Activated naive CD8-positive, alpha-beta T cell treated with anti-CD3 and anti-CD28 coated beads for 36 hours (primary cell): ENCODE measurements at places on chromosomes 13 and 19.

- DNase-seq, result peak; percentile 72
Observed at GRCh38 chr13:40026174-40026585, 370.7 kb downstream of the COG6 start.

- no peak for DNase-seq
Observed at GRCh38 chr19:47663911-47664771, 49.1 kb upstream of the EHD2 start.

- DNase-seq, result no peak
Observed at GRCh38 chr19:10290357-10290875, 664 bp downstream of the ICAM5 start.

GRCh38 chr13:110789871-110790270 is 76.4 kb downstream of the ING1 start:
- no peak for DNase-seq

GRCh38 chr13:28794396-28794795 is 25.7 kb upstream of the MTUS2 start:
- DNase-seq, result no peak

GRCh38 chr13:31320946-31321345 is 121.2 kb downstream of the B3GLCT start:
- no peak for DNase-seq

DNA sequence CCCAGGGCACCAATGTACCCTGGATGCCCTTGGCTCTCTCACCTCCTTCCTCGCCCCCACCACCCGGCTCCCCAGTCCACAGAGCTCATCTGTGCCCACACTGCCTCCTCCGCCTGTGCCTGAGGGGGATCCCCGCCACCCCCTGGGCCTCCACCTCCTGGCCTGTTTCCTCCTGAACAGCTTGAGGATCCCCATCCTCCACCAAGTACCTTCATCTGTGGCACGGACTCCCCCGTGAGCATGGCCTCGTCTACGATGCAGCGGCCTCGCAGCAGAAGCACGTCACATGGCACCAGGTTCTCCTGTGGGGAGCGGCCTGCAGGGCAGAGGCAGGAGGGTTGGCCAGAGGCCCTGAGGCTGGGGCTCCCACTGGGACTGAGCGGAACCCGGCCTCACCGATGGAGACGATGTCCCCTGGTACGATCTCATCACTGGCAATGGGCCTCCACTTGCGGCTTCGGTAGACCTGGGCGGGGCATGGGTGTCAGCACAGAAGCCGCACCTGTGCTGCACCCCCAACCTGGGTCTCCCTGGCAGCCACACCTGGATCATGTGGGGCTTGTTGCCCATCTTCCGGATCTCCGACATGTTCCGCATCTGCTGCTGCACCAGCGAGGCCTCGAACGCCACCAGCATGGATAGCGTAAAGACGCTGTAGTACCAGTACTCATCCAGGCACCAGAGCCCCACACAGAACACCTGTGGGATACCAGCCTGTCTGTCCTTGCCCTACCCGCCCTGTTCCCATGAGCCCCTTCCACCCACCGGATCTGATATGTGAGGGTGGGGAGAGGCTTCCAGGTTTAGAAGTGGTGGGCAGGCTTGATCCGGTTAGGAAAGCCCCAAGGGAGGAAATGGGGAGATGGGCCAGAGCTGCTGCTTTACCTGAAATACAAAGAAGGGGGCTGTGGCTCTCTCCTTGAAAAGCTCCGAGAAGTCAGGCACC is 6.8 kb downstream of the ATP13A1 start:
- DNase-seq, result no peak

DNA sequence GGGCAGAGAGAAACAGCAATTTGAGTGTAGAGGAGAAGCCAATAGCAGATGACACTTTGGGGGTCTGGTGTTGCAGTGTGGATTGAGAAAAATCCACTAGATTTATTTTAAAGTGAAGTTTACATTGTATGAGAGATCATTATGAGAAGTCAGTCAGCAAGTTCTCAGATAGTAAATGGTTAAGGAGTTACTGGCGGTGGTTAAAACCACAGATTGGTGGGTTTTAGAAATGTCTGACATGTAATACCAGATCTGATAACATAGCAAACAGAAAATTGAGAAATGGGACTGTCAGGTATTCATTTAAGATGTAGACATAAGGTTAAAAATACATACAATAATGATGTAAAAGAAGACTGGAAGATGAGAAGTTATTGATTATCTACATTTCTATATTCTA is 7.2 kb downstream of the ABHD13 start:
- DNase-seq, result no peak

GRCh38 chr13:70816853-70817252 is 708.6 kb upstream of the KLHL1 start:
- no peak for DNase-seq

GRCh38 chr19:48403606-48404005 is 10.1 kb downstream of the GRIN2D start:
- no peak for DNase-seq

DNA sequence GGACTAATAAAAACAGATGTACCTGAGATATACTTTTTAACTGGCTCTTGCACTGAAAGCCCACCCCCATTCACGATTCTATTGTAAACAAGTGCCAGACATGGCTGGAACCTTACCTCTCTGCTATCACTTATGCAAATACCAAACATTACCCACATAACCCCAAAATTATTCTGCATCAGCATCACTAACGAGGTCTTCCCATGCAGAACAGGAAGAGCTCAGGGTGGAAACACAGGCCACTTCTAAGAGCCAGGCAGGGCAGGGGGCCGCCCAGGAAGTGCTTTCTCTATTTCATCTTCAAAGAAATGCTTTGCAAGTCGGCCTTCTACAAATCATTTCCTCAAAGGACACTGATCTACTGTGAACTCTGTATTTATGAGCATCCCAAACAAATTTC is 7.3 kb downstream of the IRS2 start:
- peak; percentile 48 for DNase-seq

- DNase-seq, result no peak
Observed at GRCh38 chr19:43616306-43616705, 3.1 kb downstream of the ZNF428 start.

GRCh38 chr13:100836711-100837110 is 162.1 kb upstream of the TMTC4 start:
- no peak for DNase-seq

- DNase-seq, result no peak
Observed at GRCh38 chr13:36130552-36131221, 495 bp downstream of the DCLK1 start.

DNA sequence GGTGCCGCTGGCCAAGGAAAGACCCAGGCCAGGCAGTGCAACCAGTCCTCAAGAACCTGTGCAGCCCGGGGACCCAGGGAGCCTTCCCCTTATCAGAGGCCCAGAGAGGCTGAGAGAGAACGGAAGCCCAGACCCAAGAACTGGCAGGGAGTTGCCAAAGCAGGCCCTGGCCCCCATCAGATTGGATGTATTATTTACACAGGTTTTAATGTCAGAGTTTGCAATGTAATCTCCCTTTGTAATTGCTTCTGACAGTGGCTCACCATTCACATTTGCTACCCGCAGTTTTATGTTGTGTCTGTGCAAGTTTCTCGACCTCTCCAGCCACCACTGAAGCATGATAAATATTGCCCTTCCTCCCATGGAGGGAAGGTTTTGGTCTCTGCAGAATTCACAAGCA is 660.9 kb downstream of the LIG4 start:
- no peak for DNase-seq

GRCh38 chr19:44765033-44765948 is 12.4 kb upstream of the CBLC start:
- no peak for DNase-seq

GRCh38 chr13:84500016-84500415 is 617.7 kb upstream of the SLITRK1 start:
- DNase-seq, result no peak
